ENCODE measurements at places on chromosomes 12 and 14.

GRCh38 chr12:6375269-6376078 lies at the start of gene SCNN1A:
TSS of gene SCNN1A (minus strand) at chr12:6375563. CDS start at chr12:6374783, 780 bp downstream.
- DNase-seq = no peak

- peak; percentile 20 for DNase-seq
Measured at GRCh38 chr14:39956372-39956771, 524.1 kb upstream of the FBXO33 start.

GRCh38 chr14:95227279-95227860 lies 70.0 kb upstream of the DICER1 start:
- no peak for DNase-seq

- DNase-seq = peak; percentile 78
Measured at GRCh38 chr12:55729819-55730818, 1.3 kb upstream of the CD63 start.

GRCh38 chr12:212415-212714 lies 1.6 kb downstream of the SLC6A12 start:
- no peak for DNase-seq

GRCh38 chr12:26744697-26745440 lies 88.1 kb downstream of the ITPR2 start:
- DNase-seq = no peak

- no peak for DNase-seq
Measured at GRCh38 chr12:107526555-107527180, 158.9 kb upstream of the PWP1 start.

GRCh38 chr14:56136571-56137452 lies 18.6 kb downstream of the PELI2 start:
- no peak for DNase-seq

- no peak for DNase-seq
Measured at GRCh38 chr12:55637467-55637866, 775 bp downstream of the OR10P1 start.

DNA sequence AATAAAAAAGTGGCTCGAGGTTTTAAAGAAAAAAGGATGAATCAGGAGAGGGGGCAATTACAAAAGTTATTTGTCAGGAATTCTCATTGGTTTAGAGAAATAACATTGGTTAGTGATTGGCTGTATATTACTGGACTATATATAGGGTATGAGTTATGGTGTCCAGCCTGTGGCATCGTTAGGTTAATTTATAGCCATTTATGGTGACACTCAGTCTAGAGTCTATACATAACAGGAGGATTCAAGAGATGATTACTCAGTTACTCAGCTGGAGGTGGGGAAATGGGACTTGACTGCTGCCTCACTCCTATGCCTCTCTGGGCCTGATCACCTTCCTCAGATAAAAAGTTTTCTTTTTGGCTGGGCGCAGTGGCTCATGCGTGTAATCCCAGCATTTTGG lies 25.6 kb upstream of the NFYB start:
- no peak for DNase-seq

DNA sequence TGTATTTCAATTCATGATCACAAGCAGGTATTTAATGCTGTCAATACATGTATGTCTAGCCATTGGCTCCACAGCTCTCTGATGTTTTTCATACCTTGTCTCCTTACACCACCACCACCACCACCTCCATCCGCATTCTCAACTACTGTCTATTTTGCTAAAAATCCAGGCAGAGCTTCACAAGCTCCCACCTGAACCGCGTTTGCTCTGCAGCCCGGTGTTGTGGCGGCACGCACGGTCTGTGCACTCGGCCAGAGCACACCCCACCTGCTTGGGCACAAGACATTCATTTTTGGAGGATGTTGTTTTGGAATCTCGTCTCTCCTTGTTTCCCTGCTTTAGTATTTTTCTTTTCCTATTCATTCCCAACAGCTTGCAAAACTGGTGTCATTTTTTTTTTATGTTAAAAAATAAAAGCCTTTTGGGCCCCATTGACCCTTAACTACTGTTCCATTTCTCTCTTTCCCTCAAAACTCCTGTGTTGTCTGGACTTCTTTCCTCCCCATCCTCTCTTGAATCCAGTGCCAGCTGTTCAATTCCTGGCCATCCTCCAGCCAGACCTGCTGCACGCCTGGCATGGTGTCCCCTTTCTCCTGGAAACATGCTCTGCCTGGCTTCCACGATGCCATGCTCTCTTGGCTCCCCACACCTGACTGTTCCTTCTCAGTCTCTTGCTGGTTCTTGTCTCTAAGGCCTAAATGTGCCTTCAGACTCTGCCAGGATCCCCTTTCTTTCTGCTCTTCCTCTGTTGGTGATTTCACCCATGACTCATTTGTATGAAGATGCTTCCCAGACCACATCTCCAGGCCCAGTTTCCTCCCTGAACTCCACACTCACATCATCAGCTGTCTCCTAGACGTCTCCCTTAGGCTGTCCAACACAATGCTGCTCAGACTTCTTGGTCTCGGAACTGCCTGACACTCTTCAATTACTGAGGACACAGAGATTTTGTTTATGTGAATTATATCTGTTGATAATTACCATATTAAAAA lies 37.9 kb downstream of the PIWIL1 start:
- DNase-seq = no peak

DNA sequence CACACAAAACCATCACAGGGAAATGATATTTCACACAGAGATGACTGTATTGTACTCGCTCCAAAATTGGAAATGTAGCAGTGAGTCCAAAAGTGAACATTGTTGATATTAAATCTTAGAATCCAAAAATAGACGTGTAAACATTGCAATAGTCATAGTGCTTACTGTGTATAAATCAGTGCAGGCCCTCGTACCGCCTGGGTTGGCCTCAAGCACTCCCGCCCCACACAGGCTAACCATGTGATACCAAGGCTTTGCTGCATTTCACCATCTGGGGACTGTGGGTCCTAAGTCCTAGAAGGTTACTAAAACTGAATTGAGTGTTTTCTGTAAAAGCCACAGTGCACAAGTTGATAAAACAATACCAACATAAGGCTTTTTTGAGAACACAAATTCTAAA lies 107.3 kb downstream of the PPP2R5E start:
- no peak for DNase-seq

GRCh38 chr12:43008953-43009845 lies 419.7 kb upstream of the PRICKLE1 start:
- DNase-seq = no peak

DNA sequence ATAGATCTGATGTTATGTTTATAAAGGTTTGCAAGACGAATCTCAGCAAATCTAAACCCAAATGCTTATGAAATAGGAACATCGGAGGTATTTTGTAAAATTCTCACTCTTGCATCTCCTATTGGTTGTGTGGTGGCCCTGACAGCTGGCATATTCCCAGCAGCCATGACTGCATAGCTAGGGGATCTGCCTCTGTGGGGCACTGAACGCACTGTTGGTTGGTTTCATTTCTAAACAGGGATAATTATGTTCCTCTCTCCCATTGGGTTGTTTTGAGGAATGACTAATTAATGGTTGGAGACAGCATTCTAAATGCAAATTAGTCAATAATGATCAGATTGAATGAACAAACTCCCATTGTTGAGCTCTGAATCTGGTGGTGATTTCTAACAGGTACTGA lies 2.7 kb upstream of the BEST3 start:
- DNase-seq = no peak

Data from ACHN (cell line).